ENCODE measurements at places on chromosomes 2 and 18. TPM values are rescaled to one million over a fixed set of nuclear protein-coding genes. Genes with fewer than 3 reads are reported as not detected.
A peak's percentile ranks its signal among the peaks of the same experiment; 100 is the strongest.

DNA sequence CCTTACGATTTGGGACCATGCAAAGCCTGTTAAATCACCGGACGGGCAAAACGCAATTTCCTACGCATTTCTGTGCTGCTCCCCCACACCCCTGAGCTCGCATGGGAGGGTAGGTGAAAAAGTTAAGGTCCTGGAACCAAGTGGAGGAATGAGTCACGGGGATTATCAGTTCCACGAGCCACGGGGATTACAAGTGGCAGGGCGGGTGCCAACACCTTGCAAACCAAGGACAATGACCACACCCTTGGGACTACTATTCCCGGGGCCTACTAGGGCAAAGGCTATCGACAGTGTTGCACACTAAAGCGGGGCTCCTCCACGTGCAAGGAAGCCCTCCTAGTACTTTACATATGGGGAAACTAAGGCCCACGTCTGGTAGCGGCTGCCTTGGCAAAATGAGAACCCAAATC is 447 bp downstream of the RETSAT start:
- DNase-seq, result peak; percentile 51
- H3K27me3 ChIP-seq, result no peaks in the 10 kb centered on the region
- peak overlapping the region; percentile 84 for H3K4me3 ChIP-seq
- H3K4me1 ChIP-seq, result peaks cover 32% of the 10 kb centered on the region
- peaks cover 26% of the 10 kb centered on the region for H3K36me3 ChIP-seq

- peak; percentile 75 for DNase-seq
- H3K4me3 ChIP-seq, result peak overlapping the region; percentile 84
- H3K4me1 ChIP-seq, result peaks cover 25% of the 10 kb centered on the region
- H3K36me3 ChIP-seq, result no peaks in the 10 kb centered on the region
Measured at GRCh38 chr2:95346231-95346737, 49.1 kb downstream of the KCNIP3 start.

GRCh38 chr2:181005809-181006208 is 25.4 kb downstream of the UBE2E3 start:
- H3K36me3 ChIP-seq, result no peaks in the 10 kb centered on the region
- no peaks in the 10 kb centered on the region for H3K27me3 ChIP-seq
- no peak overlapping the region for H3K27ac ChIP-seq
- H3K4me1 ChIP-seq, result peaks cover 13% of the 10 kb centered on the region
- DNase-seq, result no peak

GRCh38 chr18:36808681-36809080 is 20.1 kb downstream of the TPGS2 start:
- H3K4me1 ChIP-seq, result no peaks in the 10 kb centered on the region
- DNase-seq, result no peak
- no peak overlapping the region for H3K27ac ChIP-seq
- H3K4me3 ChIP-seq, result no peak overlapping the region

The INO80B gene
- total RNA-seq, result 26.2 TPM

GRCh38 chr2:220845766-220846273 is 726.3 kb downstream of the EPHA4 start:
- no peaks in the 10 kb centered on the region for H3K27me3 ChIP-seq
- no peak overlapping the region for H3K27ac ChIP-seq
- H3K4me3 ChIP-seq, result no peak overlapping the region
- H3K36me3 ChIP-seq, result no peaks in the 10 kb centered on the region

- H3K4me1 ChIP-seq, result peaks cover 19% of the 10 kb centered on the region
- no peaks in the 10 kb centered on the region for H3K36me3 ChIP-seq
- no peaks in the 10 kb centered on the region for H3K27me3 ChIP-seq
- peak within 1 kb of the TSS; percentile 23 for H3K27ac ChIP-seq
- DNase-seq, result peak; percentile 84
Measured at GRCh38 chr2:24123195-24123921, at the start of the genes FAM228B and PFN4. Gene FAM228B, plus strand, starts transcription at chr2:24123469. Its CDS starts 893 bp downstream, at chr2:24124362. Gene PFN4, minus strand, starts transcription at chr2:24123334. Its CDS starts 799 bp downstream, at chr2:24122535.

All from PC-3 (cell line).